ENCODE measurements at places on chromosomes 1 and 21. TPM values are rescaled to one million over a fixed set of nuclear protein-coding genes. Genes with fewer than 3 reads are reported as not detected.

Gene LRRC38
- total RNA-seq = not detected

Gene CR1L
- total RNA-seq = not detected

Gene TBX15
- 2.5 TPM for total RNA-seq

Gene MAP3K21
- 0.65 TPM for total RNA-seq

Gene KCNAB2
- total RNA-seq = 4.4 TPM

Gene TNFRSF18
- total RNA-seq = not detected

Gene SAMD13
- total RNA-seq = 0.54 TPM

Gene SLAMF9
- not detected for total RNA-seq

Gene ACP6
- 9.9 TPM for total RNA-seq

Gene LIPI
- not detected for total RNA-seq

Gene CADM3
- 22.6 TPM for total RNA-seq

Gene SLC41A1
- total RNA-seq = 15.7 TPM

Gene LORICRIN
- not detected for total RNA-seq

Gene ZNF697
- total RNA-seq = 4.7 TPM

Gene C1orf87
- not detected for total RNA-seq

Gene TRIM17
- not detected for total RNA-seq

Gene FALEC
- not detected for total RNA-seq

Gene CFAP57
- 1.4 TPM for total RNA-seq

Gene AADACL4
- total RNA-seq = not detected

Gene PLA2G2D
- total RNA-seq = not detected
